Hematopoietic multipotent progenitor cell treated with erythropoietin and hydrocortisone succinate and interleukin-3 and kit ligand, for 15 days (in vitro differentiated cells): ENCODE measurements at places on chromosomes 6 and 20.

DNA sequence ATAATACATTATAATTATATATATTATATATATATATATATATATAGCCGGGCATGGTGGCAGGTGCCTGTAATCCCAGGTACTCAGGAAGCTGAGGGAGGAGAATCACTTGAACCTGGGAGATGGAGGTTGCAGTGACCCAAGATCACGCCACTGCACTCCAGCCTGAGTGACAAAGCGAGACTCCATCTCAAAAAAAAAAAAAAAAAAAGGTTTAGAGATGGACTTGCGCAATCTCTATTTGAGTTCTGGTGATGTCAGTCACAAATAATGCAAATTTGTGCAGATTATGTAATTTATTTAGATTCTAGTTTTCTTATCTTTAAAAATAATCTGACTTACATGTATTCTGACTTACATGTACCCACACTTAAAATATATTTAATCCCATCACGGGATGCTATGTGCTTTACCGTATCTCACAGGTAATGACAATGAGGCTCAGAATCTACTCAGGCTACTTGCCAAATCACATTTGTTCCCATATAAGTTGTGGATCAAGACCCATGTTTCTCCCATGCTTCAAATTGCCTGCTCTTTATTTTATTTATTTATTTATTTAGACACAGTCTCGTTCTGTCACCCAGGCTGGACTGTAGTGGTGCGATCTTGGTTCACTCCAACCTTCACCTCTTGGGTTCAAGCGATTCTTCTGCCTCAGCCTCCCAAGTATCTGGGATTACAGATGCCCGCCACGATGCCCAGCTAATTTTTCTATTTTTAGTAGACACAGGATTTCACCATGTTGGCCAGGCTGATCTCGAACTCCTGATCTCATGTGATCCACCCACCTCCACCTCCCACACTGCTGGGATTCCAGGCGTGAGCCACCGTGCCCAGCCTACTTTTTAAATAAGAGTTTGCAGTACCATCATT is 7.6 kb upstream of the UST start:
- no peak for DNase-seq

DNA sequence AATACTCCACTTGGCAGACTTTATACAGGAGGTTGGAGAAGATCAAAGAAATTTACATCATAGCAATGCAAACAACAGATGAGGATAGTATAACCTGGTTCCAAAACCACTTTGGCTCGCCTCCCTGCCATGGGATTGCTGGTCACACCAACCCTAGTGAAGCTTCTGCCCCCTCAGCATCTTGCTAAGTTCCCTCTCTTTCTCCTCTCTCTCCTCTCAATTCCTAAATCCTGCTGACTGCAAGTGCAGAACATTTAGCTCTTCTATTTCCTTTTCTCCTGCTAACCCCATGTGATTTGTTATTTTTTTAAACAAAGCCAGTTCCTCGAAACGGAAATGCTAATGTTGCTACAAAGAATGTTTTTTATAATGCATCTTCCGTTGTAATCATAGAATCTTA is 50.3 kb upstream of the LY86 start:
- DNase-seq = no peak

DNA sequence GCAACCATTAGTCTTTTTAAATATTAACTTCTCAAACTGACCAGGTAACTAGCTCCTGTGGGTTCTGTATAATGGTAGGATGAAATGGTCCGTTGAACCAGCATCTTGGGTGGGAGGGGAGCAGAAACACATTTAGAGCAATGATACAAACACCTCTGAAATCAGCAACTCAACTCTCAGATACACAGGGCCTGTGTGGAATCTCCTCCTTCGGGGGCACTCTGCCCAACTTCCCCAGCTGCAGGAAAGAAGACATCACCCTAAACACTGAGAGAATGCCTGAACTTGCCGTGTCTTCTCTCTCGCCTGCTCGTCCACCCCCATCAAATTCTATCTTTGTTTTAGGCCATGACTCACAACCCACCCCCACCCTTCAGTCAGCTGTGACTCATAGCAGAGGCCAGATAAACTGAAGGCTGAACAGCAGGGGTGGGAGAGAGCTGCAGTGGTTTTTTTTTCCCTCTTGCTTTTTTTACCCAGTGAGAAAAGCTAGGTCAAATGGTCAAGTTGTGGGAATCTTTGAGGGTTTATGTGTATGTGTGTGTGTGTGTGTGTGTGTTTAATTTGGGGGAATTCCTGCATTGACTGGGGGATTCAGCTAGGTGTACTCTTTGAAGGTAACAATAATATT is 593.4 kb upstream of the JAG1 start:
- DNase-seq = no peak

GRCh38 chr20:38523697-38524096 is 51.1 kb downstream of the RALGAPB start:
- DNase-seq = no peak

GRCh38 chr6:1839361-1839760 is 229.6 kb downstream of the FOXC1 start:
- no peak for DNase-seq
